NCI-H146 (cell line): ENCODE measurements at places on chromosomes 4 and X.
A peak's percentile ranks its signal among the peaks of the same experiment; 100 is the strongest.

GRCh38 chr4:52299120-52299519 is 248.0 kb downstream of the SPATA18 start:
- DNase-seq: no peak

DNA sequence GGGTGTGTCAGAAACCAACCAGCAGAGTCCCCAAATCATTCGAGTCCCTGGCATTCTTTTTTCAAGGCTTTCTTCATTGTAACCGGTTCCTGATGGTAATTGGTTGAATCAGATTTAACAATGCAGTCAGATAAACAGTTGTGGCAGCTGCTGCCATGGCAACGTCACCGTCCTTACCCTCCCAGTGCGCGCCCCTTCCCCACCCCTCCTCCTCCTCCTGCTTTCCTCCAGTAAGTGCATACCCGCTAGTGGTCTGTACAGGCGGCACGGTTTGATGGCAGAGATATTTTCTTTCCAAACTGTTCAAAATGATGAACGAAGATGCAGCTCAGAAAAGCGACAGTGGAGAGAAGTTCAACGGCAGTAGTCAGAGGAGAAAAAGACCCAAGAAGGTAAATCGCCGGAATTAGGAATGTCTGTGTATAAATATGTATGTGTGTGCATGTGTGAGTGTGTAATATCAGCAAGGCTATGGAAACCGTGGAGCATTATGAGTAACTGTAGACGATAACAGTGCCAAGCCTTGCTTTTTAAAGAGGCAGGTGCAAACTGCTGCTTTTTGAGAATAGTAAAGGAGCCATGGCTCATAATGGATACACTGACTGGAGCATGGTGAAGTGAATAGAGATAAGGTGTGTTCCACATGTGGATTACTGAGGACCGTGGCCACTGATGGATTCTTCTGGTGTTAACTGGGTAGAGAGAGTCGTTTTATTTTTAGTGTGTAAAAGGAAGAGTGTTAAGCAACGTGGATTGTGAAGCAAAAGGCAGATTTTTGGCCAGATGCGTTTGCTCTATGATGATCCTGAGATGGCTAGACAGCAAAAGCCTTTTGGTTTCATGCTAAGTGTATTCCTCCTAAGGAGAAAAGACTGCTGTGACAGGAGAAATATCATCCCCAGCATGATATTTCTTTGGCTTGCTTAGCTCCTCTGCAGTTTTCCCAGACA is at the start of gene ANK2:
Gene ANK2 (plus strand): TSS at position 233 of the 950 bp plus-strand sequence. CDS start 76 bp downstream, at position 309.
- peak; percentile 84 for DNase-seq

DNA sequence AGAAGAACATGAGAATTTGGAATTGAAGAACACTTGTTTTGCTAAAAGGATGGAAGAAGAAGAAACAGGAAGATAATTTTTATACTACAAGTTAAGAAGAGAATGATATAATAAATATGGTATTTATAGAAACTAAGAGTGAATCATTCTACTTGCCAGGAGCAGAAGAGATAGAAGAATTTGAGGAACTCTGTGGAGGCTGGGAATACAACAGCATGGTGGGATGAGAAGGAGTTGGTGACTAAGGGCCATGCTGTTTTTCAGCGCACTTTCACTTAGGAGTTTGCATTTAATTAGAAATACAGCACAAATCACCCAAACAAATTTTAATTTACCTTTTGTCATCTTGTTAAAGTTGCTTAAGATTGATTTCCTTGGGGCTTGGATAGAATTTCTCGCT is 20.5 kb downstream of the HADH start:
- no peak for DNase-seq

DNA sequence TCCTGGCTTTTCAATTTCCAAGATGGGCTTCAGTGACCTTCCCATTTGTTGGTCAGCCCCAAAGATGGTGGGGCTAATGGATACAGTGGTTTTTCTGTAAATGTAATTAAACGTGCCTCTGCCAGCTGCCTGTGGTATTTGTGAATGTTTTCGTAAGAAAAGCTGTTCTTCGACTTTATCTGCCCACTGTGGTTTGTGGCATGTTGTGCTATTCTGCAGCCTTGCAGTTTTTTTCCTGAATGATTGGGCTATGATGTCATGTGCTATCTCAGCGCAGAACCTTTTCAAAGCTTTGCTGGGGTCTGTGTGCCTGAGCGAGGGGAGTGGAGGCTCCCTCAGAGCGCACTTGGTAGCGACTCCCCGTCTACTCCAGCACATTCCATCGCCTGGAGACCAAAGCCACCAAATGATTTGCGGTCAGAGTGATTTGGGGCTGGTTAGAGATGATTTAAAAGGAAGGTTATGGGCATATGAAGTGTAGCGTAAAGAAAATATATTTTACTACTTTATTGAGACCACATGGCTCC is 137.5 kb downstream of the PALLD start:
- DNase-seq: no peak

DNA sequence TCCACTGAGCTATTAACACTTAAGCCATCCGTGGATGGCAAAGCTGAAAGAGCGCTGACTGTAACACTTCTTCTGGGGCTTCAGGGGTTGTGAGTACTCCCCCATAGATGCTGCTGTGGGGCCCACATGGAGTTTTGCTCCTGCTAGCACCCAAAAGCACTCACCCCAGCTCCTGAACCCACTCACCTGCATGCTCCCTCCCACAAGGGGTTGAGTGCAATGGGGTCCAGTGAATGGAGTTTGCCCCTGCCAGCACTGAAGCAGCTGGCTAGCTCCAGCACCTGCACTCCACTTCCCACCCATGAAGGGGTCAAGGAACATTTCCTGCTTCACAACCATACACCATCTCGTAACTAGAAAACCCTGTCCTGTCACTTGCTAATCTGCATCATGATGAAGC is 78.9 kb downstream of the IL21 start:
- DNase-seq: no peak

DNA sequence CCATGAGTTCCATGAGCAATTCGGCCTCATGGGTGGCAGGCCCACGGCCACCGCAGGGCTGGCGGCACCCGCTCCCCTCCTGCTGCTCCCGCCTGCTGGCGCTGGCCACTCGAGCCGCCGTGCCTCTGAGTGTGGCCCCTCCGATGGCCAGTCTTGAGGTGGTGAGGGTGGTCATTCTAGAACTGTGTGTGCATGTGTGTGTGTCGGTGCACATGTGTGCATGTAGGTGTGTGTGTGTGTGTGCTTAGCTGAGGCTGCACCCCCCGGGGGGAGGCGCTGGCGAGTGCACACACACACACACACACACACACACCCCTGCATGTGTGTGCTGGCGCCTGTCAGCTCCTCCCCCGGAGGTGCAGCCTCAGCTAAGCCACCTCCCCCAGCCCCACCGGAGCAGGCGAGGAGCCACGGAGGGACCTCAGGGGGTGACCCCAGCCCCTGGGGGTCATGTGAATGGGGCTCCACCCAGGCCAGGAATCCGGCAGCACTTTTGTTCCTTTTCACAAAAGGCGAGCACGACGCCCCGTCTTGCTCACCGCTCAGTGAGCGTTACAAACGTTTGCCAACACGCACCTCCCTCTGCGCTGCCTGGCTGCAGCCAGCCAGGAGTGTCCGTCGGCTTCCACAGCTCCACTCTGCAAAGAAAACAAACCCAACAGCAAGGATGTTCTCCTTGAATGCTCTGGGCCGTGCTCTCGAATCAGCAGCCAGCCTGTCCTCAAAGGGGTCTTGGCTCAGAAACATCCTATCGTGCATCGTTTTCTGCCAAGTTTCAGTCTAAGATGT is 29.9 kb downstream of the FGFRL1 start:
- DNase-seq: no peak

DNA sequence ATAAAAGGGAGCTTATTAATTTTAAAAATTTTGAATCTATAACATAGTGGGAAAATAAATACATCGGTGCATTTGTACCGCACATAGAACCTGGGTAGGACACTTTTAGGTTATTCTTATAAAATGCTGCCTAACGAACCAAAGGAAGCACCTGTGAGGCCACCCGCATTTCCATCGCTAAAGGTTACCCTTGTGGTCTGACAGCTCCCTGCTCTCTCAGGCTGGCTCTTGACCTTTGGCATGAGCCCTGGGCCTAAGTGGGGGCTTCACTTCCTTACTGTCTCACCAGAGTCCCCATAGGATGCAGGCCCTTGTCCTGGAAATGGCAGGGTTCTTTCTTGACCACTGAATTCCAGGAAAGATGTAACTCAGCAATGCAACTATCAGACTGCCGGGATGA is 46.0 kb downstream of the HADH start:
- no peak for DNase-seq

GRCh38 chrX:149760965-149761364 is 12.9 kb upstream of the HSFX1 start:
- DNase-seq: no peak

DNA sequence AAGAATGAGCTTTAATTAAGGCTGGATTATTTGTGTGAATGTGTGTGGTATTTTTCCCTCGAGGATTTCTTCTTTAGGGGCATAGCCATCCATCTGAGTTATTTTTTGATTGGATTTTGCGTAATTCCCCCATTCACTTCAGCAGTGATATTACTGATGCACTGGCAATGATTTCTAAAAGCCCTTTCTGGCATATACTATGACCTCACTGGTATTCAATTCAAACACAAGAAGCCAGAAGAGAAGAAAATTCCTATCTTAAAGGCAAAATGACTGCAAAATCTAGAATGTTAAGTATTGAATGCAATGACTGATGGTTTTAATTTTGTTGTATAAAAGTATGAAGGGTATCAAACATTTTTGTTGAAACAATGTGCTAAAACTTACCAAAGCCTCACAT is 71.1 kb upstream of the DDIT4L start:
- no peak for DNase-seq

DNA sequence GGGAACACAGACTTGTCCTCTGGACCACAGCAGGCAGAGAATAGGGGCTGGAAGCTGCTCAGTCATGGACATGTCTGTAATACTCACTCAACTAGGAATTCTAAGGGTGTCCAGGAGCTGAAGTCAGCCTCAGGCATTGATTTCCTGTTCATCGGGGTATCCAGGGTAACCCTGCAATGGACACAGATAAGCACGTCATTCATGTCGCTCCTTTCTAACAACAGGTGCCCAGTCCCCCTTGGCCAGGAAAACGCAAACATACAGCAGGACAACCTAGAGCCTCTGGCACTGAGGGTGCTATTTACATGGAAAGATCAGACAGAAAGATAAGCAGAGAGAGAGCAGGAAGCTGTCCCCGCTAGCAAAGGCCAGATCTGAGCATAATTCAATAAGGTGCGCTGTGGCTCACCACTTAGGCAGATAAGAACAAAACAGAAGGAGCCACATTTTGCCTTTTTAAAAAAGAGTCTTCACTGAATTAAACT is 21.3 kb downstream of the QDPR start:
- peak; percentile 95 for DNase-seq

DNA sequence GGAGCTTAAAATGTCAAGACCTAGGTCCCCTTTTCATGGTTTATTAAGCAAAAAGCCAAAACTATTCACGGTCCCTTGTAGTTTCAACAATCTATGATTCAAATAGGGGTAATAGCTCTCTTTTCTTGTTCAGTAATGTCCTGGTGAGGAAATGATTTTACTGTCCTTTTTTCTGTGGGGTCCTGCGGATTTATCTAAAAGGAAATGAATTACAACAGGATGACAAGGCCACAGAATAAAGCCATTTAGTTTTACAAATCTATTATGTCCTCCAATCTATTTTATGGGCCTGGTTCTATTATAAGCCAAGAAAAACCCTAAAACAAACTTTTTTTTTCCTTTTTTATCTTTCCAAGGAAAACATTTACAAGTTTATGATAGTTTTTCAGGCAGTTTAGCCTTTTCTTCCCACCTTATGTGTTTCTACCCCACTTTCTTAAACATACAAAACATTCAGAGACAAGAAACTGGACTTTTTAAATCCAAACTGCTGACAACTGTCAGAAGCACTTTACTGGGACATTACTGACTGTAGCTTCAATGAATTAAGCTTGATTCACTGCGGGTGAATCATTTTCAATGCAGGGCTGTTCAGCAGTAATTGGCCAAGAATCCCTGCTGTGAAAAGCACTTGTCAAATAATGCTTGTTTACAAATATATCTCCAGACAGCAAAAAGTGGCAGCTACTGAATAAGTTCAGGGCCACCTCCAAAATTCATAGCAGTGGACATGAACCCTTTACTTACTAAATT is 4.3 kb downstream of the EPHA5 start:
- peak; percentile 43 for DNase-seq

DNA sequence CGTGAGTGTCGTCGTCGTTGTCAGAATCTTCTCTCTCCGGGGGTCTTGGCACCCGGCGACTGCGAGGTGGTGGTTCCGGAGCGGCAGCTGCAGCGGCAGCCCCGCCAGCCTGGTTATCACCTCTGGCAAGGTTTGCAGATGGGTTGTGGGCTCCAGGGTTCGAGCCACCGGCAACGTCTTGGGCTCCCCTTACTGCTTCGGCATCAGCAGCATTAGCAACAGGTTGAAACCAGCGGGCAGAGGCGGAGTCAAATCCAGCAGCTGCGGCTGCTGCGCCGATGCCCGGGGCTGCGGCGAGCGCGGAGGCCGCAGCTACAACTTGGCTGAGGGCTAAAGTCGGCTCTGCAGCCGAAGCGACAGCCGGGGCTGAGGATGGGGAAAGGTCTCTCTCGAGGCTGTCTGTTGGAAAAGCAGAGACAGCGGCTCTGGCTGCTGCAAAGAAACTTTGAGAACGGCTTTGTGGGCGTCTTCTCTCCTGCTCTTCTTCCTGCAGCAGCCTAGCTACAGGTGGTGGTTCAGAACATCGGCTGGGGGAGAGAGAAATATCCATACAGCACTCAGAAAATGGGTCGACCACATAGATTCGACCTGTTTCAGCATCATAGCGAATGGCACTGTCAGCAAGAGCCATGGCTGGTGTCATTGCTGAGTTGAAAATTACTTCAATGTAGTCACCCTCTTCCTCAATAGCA is 3.6 kb downstream of the IRS4 start:
- no peak for DNase-seq

- no peak for DNase-seq
These were observed 102.6 kb downstream of the SATL1 start for GRCh38 chrX:85140964-85141363.

- no peak for DNase-seq
These were observed 10.5 kb upstream of the KLHL5 start for GRCh38 chr4:39051492-39051891.

- no peak for DNase-seq
These were observed 70.2 kb downstream of the SUPT20HL2 start for GRCh38 chrX:24243692-24244091.

GRCh38 chrX:44914532-44915198 is 41.7 kb downstream of the KDM6A start:
- no peak for DNase-seq

GRCh38 chrX:63713526-63713925 is 71.5 kb downstream of the ARHGEF9 start:
- no peak for DNase-seq

DNA sequence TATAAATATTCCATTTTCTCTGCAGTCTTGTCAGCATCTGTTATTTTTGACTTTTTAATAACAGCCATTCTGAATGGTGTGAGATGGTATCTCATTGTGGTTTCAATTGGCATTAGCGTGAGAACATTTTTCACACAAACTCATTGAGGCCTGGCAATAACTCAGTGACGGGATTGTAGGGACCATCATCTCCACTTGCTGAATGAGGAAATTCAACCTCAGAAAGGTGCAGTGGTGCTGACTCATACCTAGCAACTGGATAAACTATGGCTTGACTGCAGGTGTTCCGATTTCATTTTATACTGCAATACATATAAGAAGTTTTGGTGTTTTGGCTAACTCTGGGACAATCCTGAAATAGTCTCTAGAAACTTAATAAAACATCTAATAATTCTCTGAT is 88.3 kb upstream of the DDIT4L start:
- no peak for DNase-seq
